ENCODE measurements at places on chromosomes 12 and 14. TPM values are rescaled to one million over a fixed set of nuclear protein-coding genes. Genes with fewer than 3 reads are reported as not detected.

Gene DAO
- total RNA-seq = not detected

DNA sequence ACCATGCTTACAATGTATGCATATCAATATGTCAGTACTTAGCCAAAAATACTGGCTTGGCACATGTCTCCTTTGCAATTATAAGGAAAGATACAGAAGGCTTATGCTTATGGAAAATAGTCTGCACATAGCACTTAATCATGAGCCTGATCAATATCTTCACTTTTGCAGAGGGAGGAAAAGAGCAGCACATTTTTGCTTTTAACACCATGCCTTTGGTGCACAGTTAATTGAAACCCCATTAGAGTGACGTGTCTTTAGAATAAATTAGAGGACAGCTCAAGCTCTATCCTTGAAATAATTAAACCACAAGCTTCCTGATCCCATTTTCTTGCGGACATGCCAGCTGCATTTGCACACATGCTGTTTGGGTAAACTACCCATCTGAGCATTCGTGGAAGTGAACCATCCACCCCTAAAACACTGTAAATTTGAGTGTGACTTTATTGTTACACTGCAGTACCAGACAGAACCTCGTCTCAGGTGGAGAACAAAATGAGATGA is 839.9 kb upstream of the MGAT4C start:
- no peak for DNase-seq

DNA sequence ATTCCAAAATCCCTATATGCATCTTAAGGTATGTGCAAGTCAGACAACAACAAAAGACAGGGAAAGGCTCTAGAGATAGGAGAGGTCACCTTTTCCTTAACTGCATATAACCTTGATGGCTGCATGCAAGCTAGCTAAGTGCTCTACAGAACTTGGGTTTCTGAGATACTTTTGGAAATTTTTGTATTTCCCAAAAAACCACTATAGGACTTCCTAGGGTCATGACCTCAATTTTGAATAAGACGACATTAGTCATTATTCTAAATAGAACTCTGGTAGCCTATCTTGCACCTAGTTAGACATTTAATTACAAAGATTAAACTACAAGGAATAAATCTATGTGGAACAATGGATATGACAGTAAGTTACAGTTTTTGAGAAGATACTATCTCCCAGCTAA is 309.3 kb downstream of the BCAT1 start:
- no peak for DNase-seq

Gene BIN2
- not detected for total RNA-seq

GRCh38 chr12:3365463-3366411 is 125.3 kb upstream of the PRMT8 start:
- peak; percentile 64 for DNase-seq

GRCh38 chr12:101743724-101744472 is 4.6 kb upstream of the SYCP3 start:
- DNase-seq = no peak

- DNase-seq = no peak
Measured at GRCh38 chr12:122235741-122236140, 9.9 kb upstream of the DIABLO start.

DNA sequence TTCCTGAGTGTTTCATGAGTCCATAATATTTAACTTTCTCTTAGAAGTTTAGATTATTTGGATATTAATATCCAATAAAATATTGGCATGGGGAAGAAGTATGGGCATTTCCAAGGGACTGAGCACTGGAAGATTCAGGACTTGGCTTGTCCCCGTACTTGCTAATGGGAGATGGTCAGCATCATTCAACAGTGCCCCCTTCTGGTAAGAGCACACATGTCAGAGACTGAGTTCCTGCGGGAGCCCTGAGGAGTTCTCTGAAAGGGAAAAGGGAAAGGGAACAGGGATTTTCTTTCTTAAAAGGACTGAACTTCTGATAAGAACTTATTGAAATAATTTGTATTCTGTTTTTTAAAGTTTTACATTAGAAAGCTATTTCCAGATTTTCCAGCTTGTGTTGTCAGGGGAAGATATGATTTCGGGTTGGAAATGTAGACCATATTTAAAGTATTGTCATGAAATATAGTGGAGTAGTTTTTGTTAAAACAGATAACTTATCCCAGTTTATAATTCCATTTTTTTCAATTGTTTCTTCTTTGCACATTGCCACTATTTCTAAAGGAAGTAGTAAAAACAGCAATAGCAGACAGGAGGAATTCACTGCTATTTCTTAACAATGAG is 59.8 kb upstream of the C12orf71 start:
- peak; percentile 96 for DNase-seq

- DNase-seq = peak; percentile 51
Measured at GRCh38 chr14:54132496-54132895, 175.9 kb upstream of the BMP4 start.

DNA sequence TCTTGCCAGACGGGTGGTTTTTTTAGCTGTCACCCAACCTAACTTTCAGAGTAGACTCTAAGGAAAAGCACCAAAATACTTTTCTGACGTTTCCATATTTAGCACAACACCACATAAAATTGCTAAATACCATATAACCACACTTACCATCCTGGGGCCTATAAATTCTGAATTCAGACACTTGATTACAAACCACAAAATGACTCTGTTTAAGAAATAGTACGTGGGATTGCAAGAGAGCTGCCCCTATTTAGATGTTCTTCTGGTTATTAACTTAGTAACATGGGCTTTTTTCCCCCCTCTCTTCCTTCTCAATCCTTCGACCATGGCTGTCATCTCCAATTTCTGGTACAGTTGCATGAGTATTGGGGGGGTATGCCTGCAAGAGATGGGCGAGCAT is 287.7 kb downstream of the BMP4 start:
- no peak for DNase-seq

- DNase-seq = no peak
Measured at GRCh38 chr12:52812749-52813148, 1.2 kb downstream of the KRT4 start.

GRCh38 chr12:69000074-69000473 is 67.1 kb upstream of the CPM start:
- no peak for DNase-seq

Gene PNN
- total RNA-seq = 45.6 TPM

- DNase-seq = peak; percentile 23
Measured at GRCh38 chr12:4215229-4216186, 58.1 kb upstream of the CCND2 start.

- no peak for DNase-seq
Measured at GRCh38 chr14:103055695-103056094, 1.7 kb downstream of the CDC42BPB start.

GRCh38 chr14:85662096-85662495 is 132.2 kb downstream of the FLRT2 start:
- no peak for DNase-seq

- DNase-seq = no peak
Measured at GRCh38 chr14:65927931-65928356, 515.4 kb downstream of the FUT8 start.

Gene ORMDL2
- total RNA-seq = 19.2 TPM

DNA sequence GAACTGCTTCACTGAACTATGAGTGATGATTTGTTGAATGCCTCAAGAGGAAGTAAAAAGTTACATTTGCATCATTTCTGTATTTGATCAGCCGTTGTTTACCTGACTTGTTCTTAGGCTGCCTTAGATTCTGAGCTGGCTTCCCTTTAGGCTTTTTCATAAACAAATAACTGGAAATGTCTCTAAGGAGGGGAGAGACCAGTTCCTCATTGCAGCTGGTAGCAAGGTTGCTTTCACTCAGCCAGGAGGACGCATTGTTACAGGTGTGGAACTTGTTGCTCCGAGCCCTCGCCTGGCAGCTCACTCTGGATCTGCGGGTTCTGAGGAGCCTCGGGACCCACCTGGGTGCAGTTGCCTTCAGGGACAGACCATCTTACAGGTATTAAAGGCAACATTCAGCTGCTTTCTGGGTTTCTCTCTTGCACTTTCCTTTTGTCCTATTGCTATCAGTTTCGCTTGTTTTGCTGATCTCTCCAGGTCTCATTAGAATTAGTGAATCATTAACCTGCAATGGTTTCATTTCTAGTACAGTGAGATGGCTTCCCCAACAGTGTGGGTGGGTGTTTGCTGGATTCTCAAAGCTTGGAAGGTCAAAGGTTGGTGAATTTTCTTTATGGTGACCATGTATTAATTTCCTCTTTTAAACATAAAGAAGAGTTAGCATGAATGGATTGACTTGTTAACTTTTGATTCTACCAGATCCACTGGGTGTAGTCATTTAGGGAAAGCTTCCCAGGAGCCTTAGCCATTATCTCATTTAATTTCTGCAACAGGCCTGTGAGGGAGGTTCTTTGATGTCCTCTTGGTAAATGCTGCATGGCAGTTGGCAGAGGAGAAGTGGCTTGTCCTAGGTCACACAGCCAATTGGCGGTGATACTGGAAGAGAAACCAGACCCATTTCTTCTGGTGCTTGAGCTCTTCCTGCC is at the start of gene PLEKHG7:
TSS of gene PLEKHG7 (plus strand) at position 236 of the 926 bp plus-strand sequence. CDS start 3,643 bp downstream, outside the sequence.
- DNase-seq = no peak

Gene SETD1B
- 13.0 TPM for total RNA-seq

GRCh38 chr14:66087231-66087630 is 398.9 kb upstream of the CCDC196 start:
- peak; percentile 18 for DNase-seq

Gene ADGRD1
- total RNA-seq = not detected

- no peak for DNase-seq
Measured at GRCh38 chr12:28355161-28355560, 164.9 kb downstream of the CCDC91 start.

Gene CACNA2D4
- not detected for total RNA-seq

Gene XRCC3
- total RNA-seq = 80.3 TPM

DNA sequence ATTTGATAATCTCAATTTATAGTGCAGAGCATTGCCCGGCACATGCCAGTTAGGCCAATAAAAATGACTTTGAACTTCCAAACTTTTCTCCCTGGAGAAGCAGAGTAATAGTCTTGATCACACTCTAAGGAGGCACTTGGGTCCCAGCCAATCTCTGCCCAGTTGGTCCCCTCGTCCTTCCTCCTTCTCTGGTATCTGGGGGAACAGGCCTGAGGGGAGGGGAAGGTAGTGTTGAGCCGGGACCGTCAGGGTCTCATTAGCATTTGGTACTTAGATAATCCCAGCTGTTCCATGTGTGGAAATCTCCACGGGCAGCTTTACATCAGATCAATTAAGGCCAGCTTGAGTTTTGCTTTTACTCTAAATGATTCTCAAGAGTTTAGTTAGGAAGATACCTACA is 70.1 kb downstream of the ZNF641 start:
- no peak for DNase-seq

Gene PTHLH
- 414 TPM for total RNA-seq

- no peak for DNase-seq
Measured at GRCh38 chr12:65164774-65165173, 4.6 kb upstream of the LEMD3 start.

DNA sequence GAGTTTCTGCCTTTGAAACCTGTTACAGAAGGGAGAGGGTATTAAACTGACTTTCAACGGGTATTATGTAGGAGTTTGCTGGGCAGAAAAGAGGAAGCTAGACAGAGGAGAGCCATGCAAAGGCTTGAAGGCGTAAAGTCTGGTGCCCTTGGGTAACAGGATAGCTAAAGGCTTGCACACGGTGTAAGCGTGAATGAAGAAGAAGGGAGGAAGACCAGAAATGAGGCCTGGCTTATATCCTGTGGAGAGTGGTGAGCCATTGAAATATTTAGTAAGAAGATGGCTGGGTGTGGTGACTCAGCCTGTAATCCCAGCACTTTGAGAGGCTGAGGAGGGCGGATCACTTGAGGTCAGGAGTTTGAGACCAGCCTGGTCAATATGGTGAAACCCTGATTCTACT is 22.6 kb downstream of the SUDS3 start:
- DNase-seq = no peak

DNA sequence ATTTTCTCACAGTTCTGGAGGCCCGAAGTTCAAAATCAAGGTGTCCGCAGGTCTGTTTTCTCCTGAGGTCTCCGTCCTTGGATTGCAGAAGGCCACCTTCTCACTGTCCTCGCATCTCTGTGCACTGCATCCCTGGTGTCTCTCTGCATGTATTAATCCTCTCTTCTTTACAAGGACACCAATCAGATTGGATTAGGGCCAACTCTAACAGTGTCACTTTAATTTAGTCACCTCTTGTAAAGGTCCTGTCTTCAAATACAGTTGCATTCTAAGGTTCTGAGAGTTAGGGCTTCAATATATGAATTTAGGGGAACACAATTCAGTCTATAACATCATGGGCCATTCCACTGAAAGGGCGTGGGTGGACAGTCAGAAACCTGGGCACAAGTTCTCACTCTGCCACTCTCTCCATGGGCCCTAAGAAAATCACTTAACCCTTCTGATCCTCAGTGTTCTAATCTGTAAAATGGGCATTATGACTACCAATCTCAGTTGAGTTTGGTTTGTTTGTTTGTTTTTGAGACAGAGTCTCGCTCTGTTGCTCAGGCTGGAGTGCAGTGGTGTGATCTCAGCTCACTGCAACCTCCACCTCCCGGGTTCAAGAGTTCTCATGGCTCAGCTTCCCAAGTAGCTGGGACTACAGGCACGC is 41.6 kb upstream of the FGD4 start:
- DNase-seq = no peak

Gene PARP11
- total RNA-seq = 2.2 TPM

- DNase-seq = no peak
Measured at GRCh38 chr14:42921901-42922300, 1315.2 kb downstream of the LRFN5 start.
